Activated T-helper 1 cell treated with anti-CD3 and anti-CD28 coated beads, Interleukin-12 subunit alpha, Interleukin-12 subunit beta, Interleukin-2, Interleukin-4 antibody, amounts not matched to agents 30 ng/mL and 10 ng/mL and 1 ng/mL, durations not matched to agents 14 hours and 24 hours and 36 hours (primary cell): ENCODE measurements at places on chromosomes 7 and 10. TPM values are rescaled to one million over a fixed set of nuclear protein-coding genes. Genes with fewer than 3 reads are reported as not detected.

The OR2A7 gene
- 1.7 and 2.1 TPM in 2 replicates for total RNA-seq

The TSPAN33 gene
- 9.5 and 9.8 TPM in 2 replicates for total RNA-seq

The WEE2 gene
- total RNA-seq = 0.10 and 0.12 TPM in 2 replicates

The EN2 gene
- not detected in 2 replicates for total RNA-seq

The ABCC2 gene
- total RNA-seq = 0.83 and 1.3 TPM in 2 replicates

The ITGA8 gene
- total RNA-seq = not detected in 2 replicates

The AKR1B15 gene
- total RNA-seq = not detected in 2 replicates

GRCh38 chr7:66100408-66101050, 14.1 kb upstream of the CRCP start:
- no peak for DNase-seq

GRCh38 chr7:11737723-11738122, 94.3 kb downstream of the THSD7A start:
- no peak for DNase-seq

- no peak for DNase-seq
These were observed 13.7 kb downstream of the PHTF2 start for GRCh38 chr7:77812290-77812685.

GRCh38 chr10:71092812-71093401, 119.5 kb upstream of the UNC5B start:
- no peak for DNase-seq

- DNase-seq = no peak
These were observed 62.1 kb downstream of the FAM185A start for GRCh38 chr7:102810916-102811315.

DNA sequence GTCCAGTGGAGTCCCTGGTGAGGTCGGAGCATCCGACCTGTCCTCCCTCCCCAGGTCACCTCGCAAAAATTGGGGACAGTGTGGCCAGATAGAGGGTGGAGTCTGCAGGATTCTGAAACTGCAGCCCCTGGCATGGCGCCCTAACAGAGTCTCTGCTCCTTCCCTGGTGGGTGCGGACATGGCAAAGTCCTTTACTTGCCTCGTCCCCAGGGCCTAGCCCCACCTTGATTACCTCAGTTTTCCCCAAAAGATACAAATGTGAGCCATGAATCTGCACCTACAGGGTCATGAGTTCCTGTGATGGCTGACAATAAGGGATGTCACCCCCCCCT, 47.7 kb downstream of the NPVF start:
- DNase-seq = no peak

- DNase-seq = no peak
These were observed 288.3 kb downstream of the AHR start for GRCh38 chr7:17586711-17587110.

DNA sequence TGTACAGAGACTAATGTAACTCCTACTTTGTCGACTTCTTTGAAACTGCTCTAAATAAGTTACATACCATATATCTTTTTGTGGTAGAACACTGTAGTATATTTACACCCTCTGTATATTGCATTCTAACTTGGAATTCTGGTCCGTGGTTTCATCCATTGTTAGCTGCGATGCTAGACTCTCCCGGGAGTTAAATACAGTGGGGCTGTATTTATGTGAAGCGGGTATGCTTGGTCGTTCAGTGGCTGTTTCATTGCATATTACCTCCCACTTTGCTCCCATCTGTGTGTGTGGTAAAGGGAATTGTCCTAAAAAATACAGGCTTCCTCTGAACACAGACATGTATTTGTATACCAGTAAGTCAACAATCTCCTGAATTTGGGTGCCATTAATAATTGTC, 231.1 kb downstream of the SLC25A13 start:
- no peak for DNase-seq

GRCh38 chr10:12501324-12501723, 152.0 kb downstream of the CAMK1D start:
- no peak for DNase-seq

DNA sequence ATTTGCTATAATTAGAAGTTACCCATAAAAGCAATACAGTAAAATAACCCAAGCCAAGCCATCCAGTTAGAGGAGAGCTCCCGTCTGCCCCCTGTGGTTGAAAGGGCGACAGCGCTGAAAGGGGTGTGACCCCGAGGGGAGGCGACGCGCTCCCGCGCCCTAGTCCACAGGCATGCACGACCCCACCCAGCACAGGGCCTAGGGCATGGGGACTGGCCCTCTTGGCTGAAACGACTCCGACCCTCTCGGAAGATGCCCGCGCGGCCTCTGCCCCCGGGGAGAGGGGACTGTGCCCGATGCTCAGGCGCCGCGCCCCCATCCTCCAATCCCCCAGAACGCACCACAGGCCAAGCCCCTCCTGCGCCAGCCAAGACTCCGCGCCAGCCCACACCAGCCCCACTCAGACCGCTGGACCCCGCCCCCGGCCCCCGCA, 64.0 kb downstream of the CSGALNACT2 start:
- peak; percentile 40 for DNase-seq

DNA sequence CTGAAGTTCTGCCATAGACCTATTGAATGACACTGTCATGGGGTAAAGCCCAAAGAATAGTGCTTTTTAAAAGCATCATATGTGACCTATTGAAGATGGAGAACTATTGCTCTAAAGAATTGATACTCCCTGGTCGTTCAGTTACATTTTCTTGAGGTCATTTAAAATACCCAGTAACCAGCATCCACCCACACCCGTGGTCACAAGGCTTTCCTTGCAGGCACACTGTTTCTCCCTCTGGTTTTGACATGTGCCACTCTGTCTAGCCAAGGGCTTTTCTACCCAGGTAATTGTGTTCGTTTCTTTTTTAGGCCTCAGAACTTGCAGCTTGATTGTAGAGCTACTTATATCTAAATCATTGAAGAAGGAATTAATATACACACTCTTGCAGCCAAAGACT, 68.3 kb upstream of the LYZL2 start:
- no peak for DNase-seq

DNA sequence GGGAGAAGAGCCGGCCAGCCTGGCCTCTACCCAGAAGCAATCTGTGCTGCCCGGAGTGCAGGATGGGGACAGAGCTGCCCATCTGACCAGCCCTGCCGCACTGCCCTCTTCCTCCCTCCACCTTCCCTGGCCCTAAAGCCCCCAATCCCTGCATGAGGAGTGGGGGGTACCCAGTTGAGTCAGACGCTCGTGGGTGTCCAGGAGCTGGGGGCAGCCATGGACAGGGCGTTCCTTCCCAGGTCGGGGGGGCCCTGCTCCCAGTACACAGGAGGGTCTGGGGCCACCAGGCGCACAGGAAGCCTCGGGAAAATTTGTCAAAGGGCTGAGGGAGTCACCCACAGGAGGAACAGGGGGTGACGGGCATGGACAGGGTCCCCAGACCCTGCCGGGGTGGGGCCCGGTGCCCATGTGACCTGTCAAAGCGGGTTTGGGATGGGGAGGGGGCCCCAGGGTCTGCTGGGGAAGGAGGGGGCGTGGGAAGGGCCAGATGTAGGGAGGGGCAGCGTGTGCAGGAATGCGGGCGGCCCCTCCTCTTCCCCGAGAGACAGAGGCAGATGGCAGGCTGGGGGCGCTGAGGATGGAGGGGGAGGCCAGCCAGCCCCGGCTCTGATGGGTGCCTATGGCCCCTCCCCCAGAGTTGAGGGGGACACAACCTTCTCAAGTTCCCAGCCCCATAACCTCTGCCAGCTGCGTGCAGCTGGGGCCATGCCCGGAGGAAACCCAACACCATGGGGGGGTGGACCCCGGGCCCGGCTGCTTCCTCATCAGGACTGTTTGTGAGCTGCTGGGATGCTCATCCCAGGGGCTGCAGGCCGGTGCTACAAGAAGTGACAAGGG, 21.5 kb upstream of the GRIFIN start:
- no peak for DNase-seq

DNA sequence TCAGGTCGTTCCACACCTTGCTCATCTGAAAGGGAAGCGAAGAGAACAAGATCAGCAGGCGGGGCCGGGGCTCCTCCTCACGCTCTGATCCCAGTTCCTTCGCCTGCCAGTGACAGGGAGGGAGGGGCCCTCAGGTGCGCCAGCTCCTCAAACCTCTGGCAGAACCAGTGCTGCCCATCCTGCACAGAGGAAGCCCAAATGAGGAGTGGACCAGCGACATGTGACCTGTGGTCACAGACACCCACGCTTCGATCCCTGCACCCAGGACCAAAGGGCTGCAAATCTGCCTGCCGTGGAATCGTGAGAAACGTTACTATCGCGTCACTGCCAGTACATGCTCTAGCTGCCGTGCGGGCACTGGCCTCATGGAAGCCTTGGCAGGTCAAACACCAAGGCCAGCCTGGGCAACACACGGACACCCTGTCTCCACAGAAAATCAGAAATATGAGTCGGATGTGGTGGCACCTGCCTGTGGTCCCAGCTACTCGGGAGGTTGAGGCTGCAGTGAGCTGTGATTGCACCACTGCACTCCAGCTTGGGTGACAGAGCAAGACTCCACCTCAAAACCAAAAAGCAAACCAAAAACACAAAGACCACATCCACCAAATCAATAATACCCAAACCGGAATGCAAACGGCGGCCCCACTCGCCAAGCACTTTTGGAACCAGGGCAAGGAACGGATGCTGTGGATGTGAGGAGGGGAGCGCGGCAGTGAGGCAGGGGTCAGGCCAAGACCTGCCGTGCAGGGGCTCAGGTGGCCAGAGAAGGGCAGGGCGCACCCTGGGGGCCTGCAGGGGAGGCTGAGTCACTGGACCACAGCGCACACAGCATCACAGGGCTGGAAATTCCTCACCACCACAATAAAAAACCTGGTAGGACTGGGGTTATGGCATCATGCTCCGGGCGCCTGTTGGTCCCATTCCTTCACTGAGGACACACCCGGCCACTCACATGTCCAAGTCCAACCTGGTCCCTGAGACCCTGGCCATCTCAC, 13.4 kb downstream of the NUDT1 start:
- DNase-seq = no peak

- DNase-seq = no peak
These were observed 322.4 kb downstream of the HGF start for GRCh38 chr7:81447351-81447952.

DNA sequence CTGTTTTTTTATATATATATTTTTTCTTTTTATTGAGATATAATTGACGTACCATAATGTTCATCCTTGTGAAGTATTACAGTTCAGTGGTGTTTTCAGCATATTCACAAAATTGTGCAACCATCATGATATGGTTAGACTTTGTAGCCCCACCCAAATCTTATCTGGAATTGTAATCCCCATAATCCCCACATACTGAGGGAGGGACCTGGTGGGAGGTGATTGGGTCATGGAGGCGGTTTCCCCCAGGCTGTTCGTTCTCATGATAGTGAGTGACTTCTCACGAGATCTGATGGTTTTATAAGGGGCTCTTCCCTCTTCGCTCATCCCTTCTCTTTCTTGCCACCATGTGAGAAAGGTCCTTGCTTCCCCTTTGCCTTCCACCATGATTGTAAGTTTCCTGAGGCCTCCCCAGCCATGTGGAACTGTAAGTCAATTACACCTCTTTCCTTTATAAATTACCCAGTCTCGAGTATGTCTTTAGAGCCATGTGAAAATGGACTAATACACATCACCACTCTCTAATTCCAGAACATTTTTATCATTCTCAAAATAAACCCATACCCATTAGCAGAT, 73.9 kb upstream of the SMNDC1 start:
- DNase-seq = no peak

- DNase-seq = no peak
These were observed 92.1 kb downstream of the PPP1R3C start for GRCh38 chr10:91540733-91541132.

DNA sequence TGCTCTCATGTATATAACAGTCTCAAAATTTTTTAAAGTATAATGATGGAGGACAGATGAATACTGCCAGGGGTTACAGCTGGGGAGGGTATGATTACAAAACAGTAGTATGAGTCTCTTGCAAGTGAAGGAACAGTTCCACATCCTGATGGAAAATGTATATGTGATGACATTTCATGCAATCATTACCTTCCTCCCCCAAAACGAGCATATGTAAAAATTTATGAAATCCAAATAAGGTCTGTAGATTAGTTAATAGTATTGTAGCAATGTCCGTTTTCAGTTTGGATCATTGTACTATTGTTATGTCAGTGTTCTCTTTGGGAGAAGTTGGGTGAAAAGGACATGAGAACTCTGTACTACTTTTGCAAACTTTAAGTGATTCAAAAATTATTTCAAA, 38.0 kb downstream of the DRGX start:
- DNase-seq = no peak

GRCh38 chr10:73922007-73922863, 11.3 kb downstream of the PLAU start:
- peak; percentile 35 for DNase-seq

DNA sequence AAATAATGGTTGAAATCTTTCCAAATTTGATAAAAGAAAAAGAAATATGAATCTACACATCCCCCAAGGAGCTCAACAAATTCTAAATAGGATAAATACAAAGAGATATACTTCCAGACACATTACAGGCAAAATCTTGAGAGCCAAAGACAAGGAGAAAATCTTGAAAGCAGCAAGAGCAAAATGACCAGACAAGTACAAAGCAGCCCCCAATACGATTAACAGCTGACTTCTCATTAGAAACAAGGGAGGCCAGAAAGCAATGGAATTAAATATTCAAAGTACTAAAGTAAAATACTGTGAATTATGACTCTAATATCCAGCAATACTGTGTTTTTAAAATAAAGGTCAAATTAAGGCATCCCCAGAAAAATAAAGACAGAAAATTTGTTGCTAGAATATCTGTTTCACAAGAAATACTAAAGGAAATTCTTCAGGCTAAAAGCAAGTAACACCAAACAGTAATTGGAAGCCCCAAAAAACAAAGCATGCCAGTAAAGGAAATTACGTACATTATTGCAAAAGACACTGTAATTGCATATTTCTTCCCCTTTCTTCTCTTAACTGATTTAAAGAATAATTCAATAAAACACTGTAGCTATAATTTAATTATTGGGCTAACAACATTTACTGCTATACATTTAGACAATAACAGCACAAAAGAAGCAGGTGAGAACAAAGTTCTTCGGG, 36.4 kb downstream of the ZNF438 start:
- DNase-seq = no peak
